Naive thymus-derived CD8-positive, alpha-beta T cell (primary cell): ENCODE measurements at places on chromosomes 3 and 15.

DNA sequence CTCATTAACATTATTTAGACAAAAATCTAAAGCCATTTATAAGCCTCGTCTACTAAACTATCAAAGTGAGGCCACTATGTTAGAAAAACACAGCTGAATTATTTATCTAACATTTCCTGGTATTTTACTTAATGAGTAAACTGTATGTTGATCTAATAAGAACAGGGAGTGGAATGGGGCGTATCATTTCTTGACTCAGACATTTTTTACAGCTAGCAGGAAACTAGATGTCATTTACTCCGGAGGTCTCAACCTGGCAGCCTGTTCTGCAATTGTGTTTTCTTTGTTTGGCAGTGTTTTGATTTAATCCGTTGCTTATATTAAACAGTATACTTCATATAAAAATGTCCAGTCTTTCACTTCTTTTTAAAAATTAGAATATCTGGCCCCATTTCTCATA, 79.1 kb upstream of the ABI3BP start:
- DNase-seq: no peak

DNA sequence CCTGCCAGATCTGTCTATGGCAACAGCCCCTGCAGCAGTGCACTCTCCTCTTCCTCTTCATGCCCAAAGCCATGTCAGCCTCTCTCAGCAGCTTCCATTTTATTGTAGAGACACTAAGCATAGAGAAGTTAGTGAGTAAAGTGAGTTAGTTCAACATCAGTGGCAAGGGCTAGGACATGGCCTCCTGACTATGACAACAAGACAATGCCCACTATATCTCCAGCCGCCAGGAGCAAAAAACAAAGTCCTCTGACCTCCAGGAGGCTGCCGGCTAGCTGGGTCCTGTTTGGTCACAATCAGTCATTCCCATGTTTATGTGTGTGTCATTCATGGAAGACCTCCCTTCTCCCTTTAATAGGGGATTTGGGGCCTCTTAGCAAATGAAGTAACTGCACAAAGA, 14.9 kb downstream of the NR1I2 start:
- no peak for DNase-seq

GRCh38 chr3:55692957-55693558, 206.0 kb upstream of the WNT5A start:
- no peak for DNase-seq

DNA sequence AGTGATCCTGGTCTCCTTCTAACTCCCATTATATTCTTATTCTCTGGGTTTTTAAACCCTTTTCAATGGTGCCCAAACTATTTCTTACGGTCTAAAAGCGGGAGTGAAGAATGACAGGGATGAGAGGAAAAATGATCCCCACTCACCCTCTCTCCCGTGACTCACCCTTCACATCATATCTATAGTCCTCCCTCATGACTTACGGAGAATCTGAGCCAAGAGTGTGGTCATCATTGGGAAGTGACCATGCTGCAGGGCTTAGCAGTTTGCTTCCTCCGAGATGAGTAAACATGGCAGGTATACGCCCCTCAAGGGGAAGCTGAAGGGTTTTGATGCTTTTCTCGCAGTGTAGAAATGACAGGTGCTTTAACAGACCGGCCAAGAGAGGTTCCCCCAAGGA, 274.0 kb downstream of the RYR3 start:
- DNase-seq: no peak

GRCh38 chr3:13404626-13405452, 15.3 kb downstream of the NUP210 start:
- DNase-seq: no peak

- DNase-seq: no peak
These were observed 106.2 kb downstream of the TMCO5A start for GRCh38 chr15:38040615-38041014.

DNA sequence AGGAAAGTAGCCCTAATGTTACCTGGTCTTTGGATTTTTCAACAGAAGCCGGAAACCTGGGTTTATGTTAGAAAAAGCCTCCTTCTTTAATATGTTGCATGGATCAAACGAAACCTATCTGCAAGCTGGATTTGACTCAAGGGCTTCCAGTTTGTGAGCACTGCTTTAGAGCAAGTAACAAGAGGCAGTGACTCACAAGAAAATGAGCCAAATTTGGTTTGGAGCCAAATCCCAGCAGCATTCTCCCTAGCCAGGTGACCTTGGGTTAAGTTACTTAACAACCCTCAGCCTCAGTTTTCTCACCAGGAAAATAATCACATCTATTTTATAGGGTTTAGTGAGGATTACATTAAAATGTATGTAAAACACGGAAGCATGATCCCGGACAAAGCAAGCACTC, 215.2 kb upstream of the PRICKLE2 start:
- DNase-seq: no peak

DNA sequence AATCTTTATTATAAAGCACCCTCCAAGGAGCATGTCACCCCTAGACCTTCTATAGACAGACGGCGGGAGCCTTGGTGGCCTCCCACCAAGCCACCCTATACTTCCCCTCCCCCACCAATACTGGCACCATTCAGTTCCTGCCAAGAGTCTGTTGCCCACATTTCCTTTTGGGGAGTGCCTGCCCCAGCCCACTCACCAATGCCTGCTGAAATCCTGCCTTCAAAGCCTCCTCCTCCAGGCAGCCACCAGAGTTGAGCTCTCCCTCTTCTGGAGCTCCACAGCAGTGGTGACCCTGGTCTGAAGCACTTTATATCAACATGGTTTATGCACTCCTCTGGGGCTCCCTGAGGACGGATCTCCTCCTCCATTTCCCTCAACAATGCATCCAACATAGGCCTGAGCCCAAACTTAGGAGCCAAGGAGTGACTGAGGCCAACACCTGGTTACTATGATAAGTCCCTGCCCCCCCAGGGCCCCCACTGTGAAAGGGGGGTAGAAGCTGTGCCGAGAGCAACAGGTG, 8.8 kb downstream of the CCDC33 start:
- DNase-seq: no peak

GRCh38 chr15:47862402-47862801, 145.1 kb downstream of the SEMA6D start:
- DNase-seq: no peak

DNA sequence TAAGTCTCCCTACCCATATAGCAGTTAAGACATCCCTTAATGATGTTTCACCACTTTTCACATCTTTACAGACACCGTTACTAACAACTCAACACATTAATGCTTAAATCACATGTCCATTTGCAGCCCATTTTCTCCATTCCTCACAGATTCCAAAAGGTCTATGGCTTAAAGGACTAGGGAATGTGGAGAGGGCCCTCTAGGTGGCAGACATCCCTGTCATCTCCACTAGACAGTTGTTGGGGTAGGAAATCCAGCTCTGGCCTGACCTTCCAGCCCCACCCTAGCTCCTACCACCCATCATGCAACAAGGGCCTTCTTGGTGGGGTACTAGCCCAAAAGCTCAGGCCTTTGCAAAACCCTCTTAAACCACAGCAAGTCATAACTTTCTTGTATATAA, 25.2 kb downstream of the CPEB1 start:
- DNase-seq: no peak

- no peak for DNase-seq
These were observed 11.3 kb upstream of the LIMD1 start for GRCh38 chr3:45583021-45583851.

DNA sequence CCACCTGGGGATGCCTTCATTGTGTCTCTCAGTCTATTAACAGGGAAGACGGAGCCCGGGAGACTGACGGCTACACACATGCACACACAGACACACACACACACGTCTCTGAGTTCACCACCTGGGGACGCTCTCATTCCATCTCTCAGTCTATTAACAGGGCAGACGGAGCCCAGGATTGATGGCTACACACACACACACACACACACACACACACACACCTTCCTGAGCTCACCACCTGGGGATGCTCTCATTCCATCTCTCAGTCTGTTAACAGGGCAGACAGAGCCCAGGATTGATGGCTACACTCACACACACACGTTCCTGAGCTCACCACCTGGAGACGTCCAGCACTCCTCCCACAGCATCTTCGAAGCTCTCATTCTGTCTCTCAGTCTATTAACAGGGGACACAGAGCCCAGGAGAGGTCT, 143.9 kb downstream of the OR4M2 start:
- no peak for DNase-seq

DNA sequence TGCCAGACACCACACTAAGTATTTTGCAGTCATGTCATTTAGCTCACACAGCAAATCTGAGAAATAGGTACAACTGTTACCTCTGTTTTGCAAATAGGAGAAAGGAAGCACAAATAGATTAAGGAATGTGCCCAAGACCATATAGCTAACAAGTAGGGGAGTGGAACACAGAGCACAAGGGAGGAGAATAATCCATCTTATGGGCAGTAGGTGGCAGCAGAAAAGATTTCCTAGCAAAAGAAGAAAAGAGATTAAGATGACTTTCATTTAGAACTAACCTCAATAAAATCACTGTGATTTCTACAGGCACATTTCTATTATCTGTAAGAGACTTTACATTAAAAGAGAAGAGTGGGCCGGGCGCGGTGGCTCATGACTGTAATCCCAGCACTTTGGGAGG, 49.1 kb downstream of the NR1I2 start:
- DNase-seq: no peak

DNA sequence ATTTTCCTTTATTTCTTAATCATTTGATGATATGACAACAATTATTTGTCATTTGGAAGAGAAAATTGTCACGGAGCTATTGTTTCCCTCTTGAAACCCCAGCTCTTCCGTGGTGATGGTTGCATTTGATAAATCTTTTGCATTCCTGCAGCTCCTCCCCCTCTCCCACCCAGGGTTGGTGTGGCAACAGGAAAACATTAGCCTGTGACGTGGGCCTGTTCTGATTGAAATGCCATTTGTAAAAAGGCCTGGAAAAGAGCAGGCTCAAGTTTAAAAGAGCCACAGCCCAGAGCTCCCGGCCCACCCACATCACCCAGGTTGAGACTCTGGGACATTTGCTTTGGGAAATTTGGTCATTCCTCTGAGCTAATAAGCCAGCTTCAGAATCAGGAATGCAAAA, 282.5 kb downstream of the RPLP1 start:
- no peak for DNase-seq

GRCh38 chr15:58444658-58445332, 13.0 kb downstream of the LIPC start:
- DNase-seq: no peak

- no peak for DNase-seq
These were observed 16.7 kb downstream of the FAM174B start for GRCh38 chr15:92638709-92639365.
